ENCODE measurements at places on chromosomes 7 and 10.

DNA sequence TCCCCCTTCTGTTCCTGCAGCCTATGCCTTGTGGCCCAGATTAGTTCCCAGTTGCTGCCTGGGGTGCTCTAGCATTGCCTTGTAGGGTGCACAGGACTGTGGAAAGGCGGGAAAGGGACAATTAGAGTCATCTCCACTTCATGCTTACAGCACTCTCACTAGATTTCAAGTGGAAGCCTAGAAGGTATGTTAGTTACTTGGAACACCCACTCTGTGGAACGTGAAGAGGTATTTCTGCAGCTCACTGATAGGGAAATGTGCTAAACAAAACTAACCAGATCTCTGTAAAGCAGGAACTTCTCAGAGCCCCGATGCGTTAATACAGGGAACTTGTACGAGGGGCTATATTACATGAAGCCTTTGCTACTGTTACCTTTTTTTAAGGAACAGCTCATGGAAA is 19.4 kb downstream of the STMP1 start:
- no peak for DNase-seq

DNA sequence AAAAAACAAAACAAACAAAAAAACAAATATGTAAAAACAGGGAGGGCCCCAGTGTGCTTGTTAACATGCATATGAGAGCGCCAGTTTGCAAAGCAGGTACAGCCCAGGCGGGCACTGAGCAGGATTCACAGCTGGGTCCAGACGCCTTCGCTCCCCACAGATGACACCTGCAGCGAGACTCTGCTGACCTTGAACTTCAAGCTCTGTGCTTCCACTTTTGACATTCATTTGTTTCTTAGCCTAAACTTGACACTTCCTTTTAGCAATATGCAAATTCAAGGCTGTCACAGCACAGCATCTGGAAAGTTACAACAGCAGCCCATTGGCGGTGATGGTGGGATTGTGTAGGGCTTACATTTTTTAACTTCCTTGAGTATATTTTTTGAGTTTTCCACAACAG is 88.8 kb upstream of the TNS3 start:
- DNase-seq, result no peak

DNA sequence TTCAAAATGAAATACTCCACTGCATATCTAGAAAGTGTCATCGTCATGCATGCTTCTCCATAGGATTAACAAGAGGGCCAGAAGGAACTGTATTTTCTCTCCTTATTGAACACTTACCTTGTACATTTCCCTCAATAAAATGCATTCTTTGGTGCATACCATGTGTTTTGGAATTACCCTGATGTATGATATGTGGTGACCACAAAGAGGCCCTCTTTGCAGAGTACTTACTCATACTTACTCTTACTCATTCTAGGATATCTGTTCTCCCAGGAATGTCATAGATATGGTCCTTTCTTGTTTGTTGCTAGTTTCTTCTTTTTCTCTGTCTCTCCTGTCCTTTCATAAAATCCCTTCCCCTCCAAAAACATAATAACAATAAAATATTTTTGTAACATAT is 1087.1 kb upstream of the POT1 start:
- peak; percentile 16 for DNase-seq

DNA sequence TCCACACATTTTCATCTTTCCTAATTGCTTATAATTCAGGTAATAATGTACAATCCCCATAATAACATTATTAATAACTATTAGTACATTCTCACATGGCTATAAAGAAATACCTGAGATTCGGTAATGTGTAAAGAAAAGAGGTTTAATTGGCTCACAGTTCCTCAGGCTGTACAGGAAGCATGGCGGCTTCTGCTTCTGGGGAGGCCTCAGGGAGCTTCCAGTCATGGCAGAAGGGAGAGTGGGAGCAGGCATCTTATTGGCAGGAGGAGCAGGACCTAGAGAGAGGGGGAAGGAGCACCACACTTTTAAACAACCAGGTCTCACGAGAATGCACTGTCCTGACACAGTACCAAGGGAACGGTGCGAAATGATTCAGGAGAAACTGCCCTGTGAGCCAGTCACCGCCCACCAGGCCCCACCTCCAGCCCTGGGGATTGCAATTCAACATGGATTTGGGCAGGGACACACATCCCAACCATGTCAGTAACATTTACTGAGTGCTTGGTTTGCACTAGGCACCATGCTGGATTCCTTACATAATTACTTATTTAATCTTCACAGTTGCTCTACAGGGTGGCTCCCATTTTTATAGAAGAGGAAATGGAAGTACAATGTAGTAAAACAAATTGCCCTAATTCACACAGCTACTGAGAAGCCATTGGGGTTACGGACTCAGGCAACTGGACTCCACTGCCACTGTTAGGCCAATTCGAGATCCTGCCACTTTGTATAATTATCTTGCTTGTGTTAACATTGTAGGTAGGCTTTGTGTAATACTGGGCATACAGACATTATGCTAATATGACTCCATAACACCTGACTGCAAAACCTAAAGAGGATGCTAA is 8.7 kb upstream of the ESYT2 start:
- no peak for DNase-seq

DNA sequence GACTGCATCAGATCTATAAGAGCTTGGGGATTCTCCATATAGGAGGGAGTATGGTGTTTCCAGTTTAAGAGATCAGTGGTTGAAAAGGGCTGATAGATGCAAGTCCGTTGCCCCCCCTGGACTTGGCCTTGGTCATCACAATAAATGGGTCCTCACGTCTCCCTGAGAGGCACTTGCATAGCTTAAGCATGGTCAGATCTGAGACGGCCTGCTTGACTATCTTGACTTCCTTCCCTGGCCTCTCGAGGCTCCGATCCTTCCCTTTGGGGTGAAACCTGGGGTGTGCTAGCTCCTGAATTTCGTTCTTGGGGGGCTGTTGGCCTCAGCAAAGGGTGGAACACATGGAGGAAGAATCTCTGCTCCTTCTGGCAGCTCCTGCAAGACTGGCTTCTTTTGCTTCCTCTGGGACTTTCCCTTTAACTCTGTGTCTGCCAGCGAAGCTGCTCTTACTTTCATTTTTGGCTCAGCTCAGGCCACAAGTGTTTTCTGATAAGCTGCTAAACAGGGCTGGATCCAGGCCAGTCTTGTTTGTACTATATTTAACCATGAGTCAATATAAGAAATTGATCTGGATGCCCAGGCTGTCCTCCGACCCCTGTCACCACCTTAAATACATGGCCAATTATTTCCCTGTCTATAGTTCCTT is 11.2 kb upstream of the ZNF485 start:
- peak; percentile 35 for DNase-seq

- DNase-seq, result no peak
These were observed 9.7 kb downstream of the SP8 start for GRCh38 chr7:20776942-20777341.

- DNase-seq, result no peak
These were observed 8.0 kb downstream of the SYCE1 start for GRCh38 chr10:133557381-133557780.

GRCh38 chr7:141151746-141152145 is 77.9 kb downstream of the TMEM178B start:
- peak; percentile 30 for DNase-seq

DNA sequence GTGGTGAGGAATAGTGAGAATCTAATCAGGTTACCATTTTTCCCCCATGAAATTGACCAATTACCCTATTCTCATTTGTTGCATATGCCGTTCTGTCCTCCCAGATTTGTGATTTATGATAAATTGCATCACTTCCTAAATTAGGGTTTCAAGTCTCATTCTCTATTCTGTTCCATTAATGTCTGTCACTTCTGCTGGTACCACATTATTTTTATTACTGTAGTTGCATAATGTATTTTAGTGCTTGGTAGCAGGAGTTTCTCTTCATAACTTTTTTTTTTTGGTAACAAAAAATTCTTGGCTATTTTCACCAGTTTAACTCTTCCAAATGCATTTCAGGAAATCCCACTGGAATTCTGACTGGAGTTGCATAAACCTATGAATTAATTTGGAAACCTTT is 44.0 kb upstream of the FAM133B start:
- DNase-seq, result no peak

GRCh38 chr10:81414038-81414437 is 461.0 kb upstream of the NRG3 start:
- peak; percentile 37 for DNase-seq

DNA sequence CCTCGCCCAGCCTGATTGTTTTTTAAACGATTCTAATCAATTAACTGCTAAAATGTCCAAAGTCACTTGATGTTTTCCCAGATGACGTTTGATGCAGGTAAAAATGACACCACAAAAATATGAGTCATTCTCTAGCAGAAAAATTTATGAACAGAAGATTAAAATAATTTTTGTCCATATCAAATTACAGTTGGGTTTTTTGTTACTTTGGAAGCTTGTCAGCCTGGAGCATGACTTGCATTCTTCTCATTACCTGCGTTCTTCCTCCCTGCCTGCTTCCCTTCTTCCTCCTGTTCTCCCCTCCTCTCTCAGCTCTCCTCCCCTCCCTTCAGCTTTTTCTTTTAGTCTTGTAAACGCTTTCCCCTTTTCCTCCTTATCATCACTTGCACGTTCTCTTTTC is 18.7 kb downstream of the IL15RA start:
- DNase-seq, result no peak

DNA sequence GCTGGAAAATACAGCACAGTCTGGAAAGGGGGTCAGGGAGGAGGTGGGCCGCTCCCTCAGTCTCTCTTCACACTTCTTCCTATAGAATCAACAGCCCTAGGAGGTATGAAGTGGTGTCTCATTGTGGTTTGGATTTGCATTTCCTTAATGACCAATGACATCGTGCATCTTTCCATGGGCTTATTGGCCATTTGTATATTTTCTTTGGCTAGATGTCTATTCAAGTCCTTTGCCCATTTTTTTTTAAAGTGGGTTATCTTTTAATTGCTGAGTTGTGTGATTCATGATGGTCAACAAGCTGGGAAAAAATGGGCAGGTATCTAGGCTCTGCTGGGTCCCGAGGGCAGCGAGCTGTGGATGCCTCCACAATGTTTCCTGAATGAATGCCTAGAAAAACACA is 29.1 kb downstream of the TMEM130 start:
- DNase-seq, result peak; percentile 77

GRCh38 chr7:102890292-102890970 is 22.4 kb upstream of the LRRC17 start:
- no peak for DNase-seq

DNA sequence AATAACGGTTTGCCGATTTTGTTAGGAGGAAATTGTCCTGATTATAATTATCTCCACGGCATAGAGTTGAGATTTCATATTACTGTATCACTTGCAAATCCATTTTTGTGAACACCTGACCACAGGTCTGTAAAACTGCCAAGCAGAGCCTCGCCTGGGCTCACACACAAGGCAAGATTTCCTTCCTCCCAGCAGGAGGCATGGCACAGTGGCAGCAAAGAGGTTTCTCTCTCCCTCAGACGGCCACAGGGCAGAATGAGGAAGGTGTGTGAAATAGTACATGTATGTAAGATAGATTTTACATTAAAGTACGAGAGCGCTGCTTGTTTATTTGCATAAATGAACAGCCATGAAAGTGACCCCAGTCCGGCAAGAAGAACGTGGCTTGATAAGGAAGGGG is 130.1 kb downstream of the CELF2 start:
- no peak for DNase-seq

DNA sequence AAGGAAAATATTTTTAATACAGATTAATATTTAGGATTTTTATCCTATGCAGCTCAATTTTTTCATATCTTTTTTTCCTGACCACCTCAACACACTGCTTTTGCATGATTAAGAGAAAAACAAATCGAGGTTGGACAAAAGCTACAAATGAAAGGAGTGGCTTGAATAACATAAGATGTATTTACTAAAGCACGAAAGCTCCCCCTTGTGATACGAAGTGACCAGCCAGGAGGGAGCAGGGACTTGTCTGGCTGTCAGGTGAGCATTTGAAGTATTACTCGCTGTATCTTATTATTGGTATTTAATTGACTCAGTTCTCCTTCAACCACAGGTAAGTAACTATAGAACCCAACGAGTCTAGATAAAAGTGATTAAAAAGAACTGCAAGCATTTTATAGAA is 265.2 kb upstream of the PHF14 start:
- no peak for DNase-seq

- no peak for DNase-seq
These were observed 49.8 kb downstream of the PODXL start for GRCh38 chr7:131506597-131506996.

DNA sequence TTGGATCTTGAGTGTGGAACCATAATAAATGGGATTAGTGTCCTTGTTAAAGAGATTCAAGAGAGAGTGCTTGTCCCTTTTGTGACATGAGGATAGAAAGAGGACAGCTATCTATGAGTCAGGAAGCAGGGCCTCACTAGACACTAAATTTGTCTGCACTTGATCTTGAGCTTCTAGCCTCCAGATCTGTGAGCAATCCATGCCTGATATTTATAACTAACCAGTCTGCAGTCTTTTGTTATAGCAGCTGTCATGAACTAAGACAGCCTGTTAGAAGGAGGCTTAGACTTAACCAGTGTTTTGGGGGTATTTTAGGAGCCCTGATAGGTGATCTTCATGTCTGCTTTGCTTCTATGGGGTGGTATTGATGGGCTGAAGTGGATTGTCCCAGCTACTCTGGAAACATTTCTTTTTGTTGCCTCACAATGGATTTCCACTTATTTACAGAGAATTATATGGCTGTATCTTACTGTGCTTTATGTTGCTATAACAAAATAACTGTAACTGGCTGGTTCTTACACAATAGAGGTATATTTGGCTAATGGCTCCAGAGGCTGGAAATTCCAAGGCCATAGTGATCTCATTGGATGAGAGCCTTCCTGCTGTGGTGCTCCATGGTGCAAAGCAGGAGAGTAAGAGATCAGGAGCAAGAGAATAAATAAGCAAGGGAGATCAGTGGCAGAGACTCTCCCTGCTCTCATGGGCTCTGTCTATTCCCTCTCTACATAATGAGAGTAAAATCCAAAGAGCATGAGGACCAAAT is 23.4 kb upstream of the AKR1C3 start:
- DNase-seq, result peak; percentile 52

DNA sequence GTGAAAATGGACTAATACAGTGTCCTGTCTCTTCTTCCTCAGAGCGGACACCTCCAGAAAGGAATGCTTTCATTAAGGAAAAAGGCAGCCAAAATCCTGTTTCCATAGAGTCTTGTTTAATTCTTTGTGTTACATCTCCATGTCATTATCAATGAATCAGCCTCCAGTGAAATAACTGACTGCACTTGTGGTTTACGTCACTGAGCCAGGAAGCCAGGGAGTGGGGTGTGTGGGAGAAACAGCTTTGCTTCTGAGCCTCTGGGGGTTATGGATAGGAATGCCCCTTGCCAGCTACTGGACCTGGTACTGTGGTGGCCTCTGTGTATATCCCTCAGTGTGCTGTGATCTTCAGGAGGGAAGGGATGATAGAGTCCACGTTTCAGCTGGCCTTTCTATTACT is 416.8 kb downstream of the GALNT17 start:
- no peak for DNase-seq

DNA sequence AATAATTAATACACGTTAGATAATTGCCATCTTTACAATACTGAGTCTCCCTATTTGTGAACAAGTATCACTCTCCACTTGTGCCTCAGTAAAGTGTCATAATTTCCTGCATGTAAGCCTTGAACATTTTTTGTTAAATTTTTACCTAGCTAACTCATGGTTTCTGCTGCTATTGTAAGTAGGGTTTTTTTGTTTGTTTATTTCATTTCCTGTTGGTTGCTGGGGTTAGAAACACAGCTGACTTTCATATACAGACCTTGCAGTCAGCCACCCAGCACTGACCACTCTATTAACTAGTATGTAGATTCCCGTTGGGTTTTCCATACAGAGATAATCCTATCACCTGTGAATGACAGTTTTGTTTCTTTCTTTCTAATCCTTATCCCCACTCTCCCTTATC is 133.3 kb downstream of the MPP7 start:
- peak; percentile 3 for DNase-seq
